Kidney epithelial cell (primary cell): ENCODE measurements at places on chromosomes 1 and 21. TPM values are rescaled to one million over a fixed set of nuclear protein-coding genes. Genes with fewer than 3 reads are reported as not detected.

GRCh38 chr1:95407131-95407885 is 173.3 kb downstream of the RWDD3 start:
- DNase-seq: no peak

GRCh38 chr1:3661631-3662030 is 9.3 kb downstream of the TP73 start:
- no peak for DNase-seq

GRCh38 chr1:1247341-1247913 is 905 bp upstream of the C1QTNF12 start:
- no peak for DNase-seq

- no peak for DNase-seq
These were observed 740 bp downstream of the ZNF691 start for GRCh38 chr1:42847111-42847595.

DNA sequence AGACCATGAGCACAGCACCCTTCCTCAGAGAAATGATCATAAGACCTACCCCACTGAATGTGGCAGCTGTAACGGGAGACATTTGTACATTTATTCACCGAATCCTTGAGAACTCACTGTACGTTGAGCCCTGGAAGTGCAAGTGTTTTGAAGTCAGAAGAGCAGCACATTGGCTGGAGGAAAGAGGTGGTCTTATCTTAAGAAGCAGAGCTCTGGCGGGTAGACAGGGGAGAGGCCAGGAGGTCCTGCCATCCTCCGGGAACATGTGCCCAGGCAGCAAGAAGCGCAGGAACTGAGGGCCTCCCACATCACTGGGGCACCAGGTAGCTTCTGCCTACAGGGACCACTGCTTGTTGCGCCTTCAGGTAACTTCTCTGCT is 169.2 kb upstream of the IRF2BP2 start:
- no peak for DNase-seq

DNA sequence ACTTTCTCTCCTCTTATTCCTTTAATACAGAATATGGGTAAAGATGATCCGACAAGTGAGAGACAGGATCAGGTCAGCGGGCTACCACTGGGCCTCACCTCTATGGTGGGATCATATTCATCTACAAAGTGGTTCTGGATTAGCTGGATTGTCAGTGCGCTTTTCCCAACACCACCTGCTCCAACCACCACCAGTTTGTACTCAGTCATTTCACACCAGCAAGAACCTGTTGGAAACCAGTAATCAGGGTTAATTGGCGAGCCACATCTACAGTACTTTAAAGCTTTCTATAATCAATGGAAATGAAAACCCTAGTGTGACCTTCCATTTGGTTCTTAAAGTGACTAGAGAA is 643 bp downstream of the NRAS start:
- no peak for DNase-seq

DNA sequence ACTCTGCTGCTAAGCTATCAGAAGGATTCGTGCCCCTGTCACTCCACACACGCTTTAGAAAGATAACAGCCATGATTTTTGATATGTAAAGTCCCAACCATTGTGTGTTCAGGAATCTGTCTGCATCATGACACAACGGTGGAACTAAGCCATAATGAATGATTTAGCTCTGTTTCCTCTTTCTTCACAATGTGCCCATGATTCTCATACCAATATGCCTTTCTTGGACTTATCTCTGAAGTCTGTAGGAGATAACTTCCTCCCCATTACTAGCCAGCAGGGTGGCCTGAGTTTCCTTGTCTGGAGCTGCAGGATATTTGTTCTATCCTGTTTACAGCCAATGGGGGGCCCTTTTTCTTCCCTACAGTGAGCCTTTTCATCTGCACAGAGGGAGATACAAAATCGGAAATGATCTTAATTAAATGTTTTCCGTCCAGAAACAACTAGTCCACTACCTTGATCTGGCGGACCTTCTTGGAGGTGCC is 511.7 kb downstream of the USP25 start:
- DNase-seq: no peak

DNA sequence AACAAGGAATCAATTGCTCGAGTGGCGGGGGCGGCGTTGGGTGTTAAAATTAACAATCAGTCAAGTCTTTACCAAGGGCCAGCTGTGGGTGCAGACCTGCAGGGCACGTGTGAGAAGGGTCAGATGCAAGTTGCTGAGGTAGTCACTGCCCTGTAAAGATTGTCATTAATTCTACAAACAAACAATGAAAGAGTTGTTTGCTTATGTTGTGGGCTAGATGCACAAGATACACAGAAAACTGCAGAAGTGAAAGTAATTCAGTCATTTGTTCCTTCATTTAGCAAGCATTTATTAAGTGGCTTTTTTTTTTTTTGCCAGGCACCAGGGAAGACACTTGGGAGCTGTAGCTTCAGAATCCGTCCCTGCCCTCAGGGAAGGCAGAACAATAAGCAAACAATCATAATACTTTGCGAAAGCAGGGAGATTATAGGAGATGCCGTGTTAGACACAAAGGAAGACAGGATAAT is 79.5 kb downstream of the NR5A2 start:
- DNase-seq: no peak

CFHR1 gene
- total RNA-seq: not detected in 2 replicates

EPRS1 gene
- total RNA-seq: 100.0 and 113 TPM in 2 replicates
